ENCODE measurements at places on chromosomes 7 and 10.

GRCh38 chr10:133466683-133467275, 13.0 kb downstream of the SCART1 start:
- no peak for DNase-seq
- no peaks in the 10 kb centered on the region for H3K4me1 ChIP-seq
- no peak overlapping the region for H3K4me3 ChIP-seq
- peaks cover 2% of the 10 kb centered on the region for H3K27me3 ChIP-seq
- H3K36me3 ChIP-seq = peaks cover 6% of the 10 kb centered on the region

DNA sequence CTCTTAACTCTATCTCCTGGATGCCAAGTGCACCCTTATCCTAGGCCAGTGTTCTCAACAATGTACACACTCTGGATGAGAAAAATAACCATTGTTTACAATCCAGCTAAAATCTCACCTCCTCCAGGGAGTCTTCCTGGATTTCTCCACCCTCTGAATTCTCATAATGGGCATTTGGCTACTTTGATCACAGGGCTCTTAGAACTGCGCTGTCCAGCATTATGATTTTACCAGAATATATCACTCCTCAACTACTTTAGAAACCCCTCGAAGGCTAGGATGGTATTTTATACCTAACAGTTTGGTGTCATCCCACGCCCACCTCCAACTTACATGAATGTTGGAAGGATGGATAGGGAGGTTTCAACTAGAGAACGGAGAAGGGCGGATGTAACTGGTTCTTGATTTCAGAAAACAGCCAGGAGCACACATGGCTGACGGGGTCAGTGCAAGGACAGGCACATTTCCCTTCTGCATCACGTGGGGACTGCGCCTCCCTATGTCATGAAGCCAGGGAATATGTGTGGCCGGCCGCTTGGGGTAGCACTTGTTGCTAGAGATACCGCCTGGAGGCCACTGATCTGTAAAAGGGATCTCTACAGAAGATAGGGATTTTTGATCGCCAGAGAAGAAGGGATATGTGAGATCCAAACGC, 1.2 kb upstream of the ATP6V0E2 start:
- peak overlapping the region; percentile 57 for H3K4me3 ChIP-seq
- H3K4me1 ChIP-seq = peaks cover 42% of the 10 kb centered on the region
- H3K27ac ChIP-seq = peak overlapping the region; percentile 87
- peaks cover 38% of the 10 kb centered on the region for H3K36me3 ChIP-seq
- no peaks in the 10 kb centered on the region for H3K27me3 ChIP-seq

DNA sequence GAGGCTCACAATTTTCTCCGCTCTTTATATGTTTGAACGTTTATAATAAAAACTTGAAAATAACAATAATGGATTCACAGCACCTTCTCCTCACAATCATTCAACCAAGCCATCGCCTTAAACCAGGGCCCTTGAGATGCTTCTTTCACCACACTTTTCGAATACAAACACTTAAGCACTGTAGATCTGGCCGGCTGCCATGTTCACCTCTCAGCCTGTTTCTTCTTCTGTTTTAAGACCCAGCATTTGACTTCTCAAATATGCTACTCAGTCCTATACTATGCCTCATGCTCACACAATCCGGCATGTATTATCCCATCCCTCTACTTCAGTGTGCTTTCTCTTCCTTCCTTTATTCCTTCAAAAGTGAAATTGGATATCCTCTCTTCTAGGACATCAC, 280.6 kb downstream of the TFEC start:
- H3K4me1 ChIP-seq = no peaks in the 10 kb centered on the region
- H3K27ac ChIP-seq = no peak overlapping the region
- H3K4me3 ChIP-seq = no peak overlapping the region
- H3K36me3 ChIP-seq = no peaks in the 10 kb centered on the region

DNA sequence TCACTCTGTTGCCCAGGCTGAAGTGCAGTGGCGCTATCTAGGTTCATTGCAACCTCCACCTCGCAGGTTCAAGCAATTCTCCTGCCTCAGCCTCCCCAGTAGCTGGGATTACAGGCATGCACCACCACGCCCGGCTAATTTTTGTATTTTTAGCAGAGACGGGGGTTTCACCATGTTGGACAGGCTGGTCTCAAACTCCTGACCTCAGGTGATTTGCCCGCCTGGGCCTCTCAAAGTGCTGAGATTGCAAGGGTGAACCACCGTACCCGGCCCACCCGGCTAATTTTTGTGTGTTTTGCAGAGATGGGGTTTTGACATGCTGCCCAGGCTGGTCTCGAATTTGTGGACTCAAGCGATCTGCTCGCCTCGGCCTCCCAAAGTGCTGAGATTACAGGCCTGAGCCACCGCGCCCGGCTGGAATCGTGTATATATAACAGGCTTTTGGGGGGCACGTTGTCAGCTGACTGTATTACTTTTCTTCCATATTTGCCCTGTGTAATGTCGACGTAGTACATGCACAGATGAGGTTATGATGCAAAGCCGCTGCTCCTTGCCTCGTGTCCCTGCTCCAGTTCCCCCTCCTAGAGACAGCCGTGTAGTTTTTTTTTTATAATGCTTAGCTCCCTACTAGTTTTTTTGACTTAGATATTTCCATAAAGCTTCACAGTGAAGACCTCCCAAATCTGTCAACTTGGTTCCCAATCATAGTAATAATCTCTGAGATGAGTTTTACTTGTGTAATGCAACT, 883 bp upstream of the TRA2A start:
- H3K4me1 ChIP-seq = peaks cover 18% of the 10 kb centered on the region
- H3K4me3 ChIP-seq = peak overlapping the region; percentile 93
- no peaks in the 10 kb centered on the region for H3K36me3 ChIP-seq
- DNase-seq = no peak
- no peaks in the 10 kb centered on the region for H3K27me3 ChIP-seq
- peak overlapping the region; percentile 97 for H3K27ac ChIP-seq

DNA sequence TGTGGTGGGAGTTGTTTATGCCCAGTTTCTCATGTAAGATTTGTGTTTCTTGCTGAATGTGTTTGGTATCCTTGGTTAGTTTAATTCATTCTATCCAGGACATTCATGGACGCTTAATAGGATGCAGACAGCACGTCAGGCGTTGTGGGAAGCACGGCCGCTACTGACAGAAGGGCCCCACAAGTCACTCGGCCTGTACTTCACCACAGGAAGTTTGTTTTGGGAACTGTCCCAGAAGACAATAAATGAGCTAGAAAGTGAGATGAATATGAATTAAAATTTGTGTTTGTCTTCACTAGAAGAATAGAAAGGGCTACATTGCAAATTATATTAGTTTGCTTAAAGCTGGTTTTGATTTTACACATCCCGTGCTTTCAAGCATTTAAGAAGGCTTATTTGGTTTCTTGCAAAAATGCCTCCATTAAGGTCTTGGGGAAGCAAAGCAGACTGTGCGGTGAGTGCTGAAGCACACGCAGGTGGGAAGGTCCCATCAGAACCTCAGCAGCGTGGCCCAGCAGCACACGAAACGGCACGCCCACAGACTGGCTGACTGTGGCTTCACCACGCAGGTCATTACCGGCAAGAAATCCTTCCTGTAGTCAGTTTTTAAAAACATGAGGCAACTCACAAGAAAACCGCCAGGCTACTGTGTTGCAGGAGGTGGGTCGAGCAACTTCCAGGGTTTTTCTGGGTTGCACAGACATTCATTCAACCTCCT, 74.1 kb downstream of the VIPR2 start:
- no peaks in the 10 kb centered on the region for H3K27me3 ChIP-seq
- no peak for DNase-seq
- no peaks in the 10 kb centered on the region for H3K36me3 ChIP-seq
- H3K4me1 ChIP-seq = peaks cover 21% of the 10 kb centered on the region
- H3K27ac ChIP-seq = no peak overlapping the region
- no peak overlapping the region for H3K4me3 ChIP-seq

DNA sequence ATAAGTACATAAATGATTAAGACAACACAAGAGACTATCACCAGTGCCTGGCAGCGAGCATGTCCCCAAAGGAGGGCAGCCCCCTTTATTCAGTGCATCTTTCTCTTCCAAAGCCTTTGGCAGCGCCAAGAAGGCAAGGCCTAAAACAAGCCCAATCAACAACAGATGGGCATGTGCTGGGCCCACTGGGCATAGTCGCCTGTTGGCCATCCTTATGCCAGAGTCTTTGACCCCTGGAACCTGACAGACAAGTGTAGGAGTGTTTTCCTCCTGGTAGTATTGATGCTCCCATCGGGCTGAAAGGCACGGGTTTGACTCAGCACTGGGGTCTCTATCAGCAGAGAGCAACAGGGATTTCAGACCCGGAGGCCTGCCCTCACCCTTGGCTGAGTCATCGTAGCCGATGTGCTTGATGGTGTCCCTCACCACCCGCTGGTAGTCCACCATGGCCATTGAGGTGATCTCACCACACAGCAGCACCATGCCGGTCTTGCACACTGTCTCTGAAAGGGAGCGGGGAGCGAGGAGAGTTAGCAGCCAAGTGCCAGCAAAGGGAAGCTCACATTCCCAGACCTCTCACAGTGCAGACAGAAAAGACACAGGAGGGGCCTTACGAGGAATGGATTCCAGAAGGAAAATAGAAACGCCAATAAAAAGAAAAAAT, 5.8 kb downstream of the MAT1A start:
- DNase-seq = no peak

GRCh38 chr7:78218051-78218450, 419.5 kb downstream of the PHTF2 start:
- H3K4me3 ChIP-seq = no peak overlapping the region
- H3K36me3 ChIP-seq = no peaks in the 10 kb centered on the region
- H3K27ac ChIP-seq = no peak overlapping the region
- no peaks in the 10 kb centered on the region for H3K4me1 ChIP-seq
- no peak for DNase-seq
- H3K27me3 ChIP-seq = no peaks in the 10 kb centered on the region

DNA sequence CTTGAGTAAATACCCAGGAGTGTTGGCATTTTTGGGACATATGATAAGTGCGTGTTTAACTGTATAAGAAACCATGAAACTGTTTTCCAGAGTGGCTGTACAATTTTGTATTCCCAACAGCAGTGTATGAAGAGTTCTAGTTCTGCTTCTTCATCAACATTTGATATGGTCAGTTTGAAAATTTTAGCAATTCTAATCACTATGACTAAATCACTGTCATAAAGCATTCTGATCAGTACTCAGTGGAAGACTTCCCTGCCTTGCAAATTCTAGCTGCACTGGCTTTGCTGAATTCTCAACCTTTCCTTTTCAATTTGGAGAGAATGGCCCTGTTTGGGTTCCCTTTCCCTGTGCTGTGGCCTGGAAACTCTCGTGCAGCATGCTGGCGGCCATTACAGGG, 18.6 kb upstream of the FAM221A start:
- H3K27ac ChIP-seq = no peak overlapping the region
- no peaks in the 10 kb centered on the region for H3K27me3 ChIP-seq
- no peaks in the 10 kb centered on the region for H3K4me1 ChIP-seq

DNA sequence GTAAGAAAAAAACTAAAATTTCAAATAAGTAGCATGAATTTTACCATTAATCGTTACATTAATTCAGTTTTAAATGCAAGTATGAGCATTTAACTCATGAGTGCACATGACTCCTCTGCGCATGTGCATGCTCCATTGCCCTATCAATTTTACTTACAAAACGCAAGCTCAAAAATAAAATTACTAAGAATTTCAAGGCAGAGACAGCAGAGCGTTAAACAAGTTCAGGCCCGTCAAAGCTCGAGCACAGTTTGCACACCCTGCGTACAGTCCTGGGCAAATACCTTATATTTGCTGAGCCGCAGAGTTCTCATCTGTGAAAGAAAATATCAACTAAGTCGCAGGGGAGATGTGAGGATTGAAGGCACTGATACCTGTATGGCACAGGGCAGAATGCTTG, 373.6 kb downstream of the BBS9 start:
- DNase-seq = no peak
- no peaks in the 10 kb centered on the region for H3K4me1 ChIP-seq
- H3K27ac ChIP-seq = no peak overlapping the region
- no peaks in the 10 kb centered on the region for H3K36me3 ChIP-seq
- H3K27me3 ChIP-seq = no peaks in the 10 kb centered on the region

All from spinal cord (tissue), 10 donors.